ENCODE measurements at places on chromosomes 4 and X.

DNA sequence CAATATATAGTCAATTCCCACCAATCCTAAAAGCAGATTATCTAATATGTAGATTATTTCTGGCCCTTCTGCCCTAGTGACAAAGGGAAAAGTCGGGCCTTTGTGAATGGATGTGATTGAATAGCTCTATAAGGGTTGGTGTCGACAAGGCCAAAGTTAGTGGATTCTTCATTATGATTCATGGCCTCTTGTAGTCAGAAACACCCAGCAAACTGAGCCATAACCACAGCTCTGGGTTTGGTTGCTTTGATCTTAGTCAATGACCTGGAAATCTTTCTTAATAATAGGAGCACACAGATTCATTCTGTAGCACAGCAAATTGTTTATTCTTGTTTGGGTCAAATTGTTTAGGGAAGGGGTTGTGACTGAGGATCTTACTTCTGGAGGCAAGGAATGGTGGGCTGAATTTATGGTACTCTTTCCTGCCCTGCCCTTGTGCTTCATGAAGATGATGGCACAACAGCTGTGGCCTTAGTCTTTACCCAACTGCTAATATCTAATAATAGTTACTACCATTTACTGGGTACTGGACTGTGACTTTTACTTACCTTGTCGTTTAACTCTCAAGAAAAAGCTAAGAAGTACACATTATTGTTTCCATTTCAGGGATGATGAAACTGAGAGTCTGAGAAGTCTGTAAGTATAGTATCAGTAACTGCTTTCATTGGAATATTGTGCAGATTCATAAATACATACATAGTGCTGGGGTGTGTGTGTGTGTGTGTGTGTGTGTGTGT lies 74.0 kb downstream of the AFF2 start:
- DNase-seq, result no peak

- DNase-seq, result no peak
Observed at GRCh38 chr4:77028246-77028645, 47.5 kb downstream of the CCNI start.

DNA sequence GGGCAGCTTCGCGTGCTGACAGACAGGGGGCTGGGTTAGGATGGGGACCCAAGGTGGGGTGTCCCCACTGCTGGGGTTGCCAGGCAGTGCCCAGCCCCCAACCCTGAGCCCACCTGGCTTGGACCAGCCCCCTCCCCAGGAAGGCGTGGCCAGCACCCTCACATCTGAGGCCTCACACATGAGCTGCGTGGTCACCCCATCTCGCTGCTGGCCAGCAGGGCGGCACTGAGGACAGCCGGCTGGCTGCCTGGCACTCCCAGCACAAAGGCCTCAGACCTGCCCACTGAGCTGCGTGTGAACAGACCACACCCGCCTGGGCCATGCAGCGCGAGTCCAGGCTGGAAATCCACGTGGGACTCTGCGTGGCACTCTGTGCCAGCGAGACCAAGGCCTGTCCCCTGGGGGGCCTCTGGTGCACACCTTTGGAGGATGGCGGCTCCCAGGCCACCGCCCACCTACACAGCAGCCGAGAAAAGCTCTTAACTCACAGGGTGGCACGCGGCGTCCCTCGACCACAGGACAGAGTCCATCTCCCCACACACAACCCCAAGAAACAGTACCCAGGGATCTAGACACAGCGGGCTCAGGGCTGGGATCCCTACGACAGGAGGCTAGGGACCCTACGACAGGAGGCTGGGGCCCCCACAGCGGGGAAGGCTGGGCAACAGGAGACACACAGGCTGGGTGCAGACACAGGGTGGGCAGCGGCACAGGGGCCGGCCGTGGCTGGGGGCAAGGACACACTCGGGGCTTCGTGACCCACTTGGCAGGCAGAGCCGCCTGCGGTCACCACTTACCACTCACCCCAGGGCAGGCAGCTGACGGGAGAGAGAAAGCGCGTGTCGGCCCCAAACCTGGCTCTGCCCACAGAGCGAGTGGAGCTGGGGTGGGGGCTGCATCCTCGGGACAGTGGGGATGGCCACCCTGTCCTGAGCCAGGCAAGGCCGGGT lies 9.8 kb downstream of the DGKQ start:
- DNase-seq, result no peak

DNA sequence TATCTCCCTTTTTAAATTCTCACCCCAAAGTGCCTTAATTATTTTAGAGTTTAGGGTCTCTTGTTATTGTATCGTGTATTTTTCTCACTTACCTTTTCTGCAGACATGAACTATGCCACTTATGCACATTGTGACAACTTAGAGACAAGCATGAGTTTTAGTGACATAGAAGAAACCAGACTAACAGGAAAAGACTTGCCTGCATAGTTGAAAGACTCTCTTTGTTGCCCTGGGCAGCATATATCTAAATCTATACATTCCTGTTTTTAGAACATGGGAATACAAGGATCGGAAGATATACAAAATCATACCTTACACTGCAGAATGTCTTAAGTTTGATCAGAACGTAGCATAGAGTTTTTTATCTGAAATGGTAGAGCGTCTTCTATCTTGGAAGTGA lies 45.1 kb upstream of the ANKRD17 start:
- DNase-seq, result no peak

DNA sequence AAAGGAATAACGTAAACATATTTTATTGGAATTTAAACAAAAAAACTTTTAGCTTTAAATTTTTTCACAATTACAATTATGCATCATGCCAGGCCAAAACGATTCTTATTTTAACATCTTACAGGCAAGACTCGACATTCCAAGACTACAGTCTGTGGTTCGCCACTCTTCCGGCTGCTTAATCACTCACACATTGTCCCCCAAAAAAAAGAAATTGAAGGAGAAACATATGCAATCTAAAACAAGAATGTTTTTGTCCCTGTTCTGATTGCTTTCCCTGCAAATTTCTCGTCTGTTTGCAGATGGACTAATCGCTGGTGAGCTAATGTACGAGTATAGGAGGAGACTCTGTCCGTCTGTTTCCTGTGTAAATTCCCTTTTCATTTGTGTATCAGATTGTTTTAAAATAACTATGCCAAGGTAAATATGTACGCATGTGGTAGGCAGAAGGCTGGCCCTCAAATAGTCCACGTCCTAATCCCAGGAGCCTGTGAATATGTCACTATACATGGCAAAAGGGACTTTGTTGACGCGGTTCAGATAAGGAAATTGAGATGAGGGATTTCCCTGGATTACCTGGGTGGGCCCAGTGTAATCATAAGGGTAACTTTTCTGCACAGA lies 37.7 kb upstream of the MTNR1A start:
- DNase-seq, result no peak

DNA sequence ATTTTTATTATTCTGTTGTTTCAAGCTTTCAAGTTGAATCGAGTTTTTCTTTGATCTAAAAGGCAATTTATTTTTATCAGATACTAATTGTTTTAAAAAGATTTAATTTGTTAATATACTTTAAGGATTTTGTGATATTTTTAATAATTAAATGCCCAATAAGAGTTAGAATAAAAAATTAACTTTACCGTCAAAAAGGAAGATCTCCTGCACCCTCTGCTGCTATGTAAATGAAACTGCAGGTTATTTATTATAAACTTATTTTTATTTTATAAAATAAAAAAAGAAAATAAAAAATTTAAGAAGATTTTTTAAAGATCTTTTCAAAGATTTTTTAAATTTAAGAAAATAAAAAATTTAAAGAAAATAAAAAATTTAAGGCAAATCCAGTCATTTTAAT lies 166.1 kb downstream of the CCSER1 start:
- DNase-seq, result no peak

DNA sequence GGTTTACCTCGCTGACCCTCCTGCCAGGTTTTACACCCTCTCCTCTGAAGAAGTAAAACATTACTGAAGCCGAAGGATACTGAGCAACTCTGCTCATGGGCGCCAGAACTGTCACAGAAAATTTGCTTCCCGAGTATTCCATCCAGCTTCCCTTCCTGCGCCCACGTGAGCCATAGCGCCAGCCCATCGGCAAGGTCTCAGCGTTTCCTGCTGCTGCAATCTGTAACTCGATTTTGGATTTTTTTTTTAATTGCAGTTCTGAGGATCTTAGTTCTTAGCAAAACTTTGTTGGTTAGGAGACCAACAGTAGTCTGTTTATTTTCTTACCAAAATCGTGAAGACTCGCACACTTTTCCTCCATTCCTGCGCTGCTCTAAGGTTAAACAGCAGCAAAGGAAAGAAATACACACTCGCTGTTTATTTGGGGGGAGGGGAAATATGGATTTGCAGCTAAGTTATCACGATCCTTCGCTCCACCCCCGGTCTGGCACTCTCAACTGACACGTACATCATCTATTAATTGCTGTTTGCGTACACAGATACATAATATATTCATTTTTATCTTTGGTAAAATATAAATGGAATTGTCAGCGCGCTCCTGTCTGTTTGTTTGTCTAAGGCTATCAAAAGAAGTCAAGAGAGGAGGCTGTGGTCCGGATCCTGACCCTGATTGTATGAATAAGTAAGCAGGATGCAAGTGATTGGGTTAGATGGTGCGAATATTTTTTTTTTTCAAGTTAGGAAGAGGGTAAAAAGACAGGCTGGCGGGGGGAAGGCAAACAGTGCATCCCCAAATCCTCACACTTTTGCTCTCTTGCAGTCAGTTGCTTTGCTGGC lies at the start of gene TLL1:
Gene TLL1 (plus strand): TSS at position 777 of the 837 bp plus-strand sequence. CDS start 668 bp downstream, outside the sequence.
- DNase-seq, result no peak

- no peak for DNase-seq
Observed at GRCh38 chr4:54509057-54509456, 148.7 kb upstream of the KIT start.

DNA sequence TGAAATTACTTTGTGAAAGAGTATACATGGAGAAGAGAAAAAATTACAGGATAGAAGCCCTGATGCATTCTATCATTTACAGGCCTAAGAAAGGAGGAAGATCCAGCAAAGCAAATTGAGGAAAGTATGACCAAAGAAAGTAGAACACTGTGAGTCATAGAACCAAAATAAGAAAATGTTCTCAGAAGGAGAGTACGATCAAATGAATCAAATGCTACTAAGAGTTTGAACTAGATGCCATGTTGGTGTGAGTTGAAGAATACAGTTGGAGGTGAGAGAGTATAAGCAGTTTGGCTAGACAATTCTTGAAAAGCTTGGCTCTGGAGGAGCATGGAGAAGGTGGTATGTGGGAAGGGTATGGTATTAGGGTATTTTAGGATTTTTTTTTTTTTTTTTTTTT lies 161.8 kb downstream of the RPA4 start:
- DNase-seq, result no peak

- DNase-seq, result no peak
Observed at GRCh38 chrX:6026980-6027379, 201.7 kb downstream of the NLGN4X start.

DNA sequence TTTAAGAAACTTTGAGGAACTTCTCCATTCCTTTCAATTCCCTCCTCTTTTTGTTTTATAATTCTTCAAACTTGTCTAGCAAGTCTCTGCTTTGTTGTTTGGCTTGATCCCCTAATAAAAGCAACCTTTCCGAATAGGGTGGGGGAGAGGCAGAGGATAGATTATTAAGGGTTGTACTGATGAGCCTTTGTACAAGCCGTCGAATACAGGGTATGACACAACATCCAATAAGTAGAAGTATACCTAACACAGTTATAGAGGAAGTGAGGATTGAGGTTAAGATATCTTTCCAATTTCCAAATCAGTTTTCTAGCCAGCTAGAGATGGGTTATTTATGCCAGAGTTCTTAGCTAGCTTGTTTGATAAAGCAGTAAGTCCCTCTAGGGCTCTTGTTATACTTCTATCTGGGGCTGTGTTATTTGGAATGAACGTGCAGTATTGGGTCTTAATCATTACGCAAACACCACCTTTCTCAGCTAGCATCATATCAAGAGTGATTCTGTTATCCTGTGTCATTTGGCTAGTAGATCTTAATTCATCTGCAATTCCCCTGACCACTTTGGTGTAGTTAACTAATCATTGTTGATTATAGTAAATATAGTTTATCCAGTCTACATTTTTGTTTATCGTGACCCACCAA lies 18.5 kb downstream of the METAP1 start:
- no peak for DNase-seq

DNA sequence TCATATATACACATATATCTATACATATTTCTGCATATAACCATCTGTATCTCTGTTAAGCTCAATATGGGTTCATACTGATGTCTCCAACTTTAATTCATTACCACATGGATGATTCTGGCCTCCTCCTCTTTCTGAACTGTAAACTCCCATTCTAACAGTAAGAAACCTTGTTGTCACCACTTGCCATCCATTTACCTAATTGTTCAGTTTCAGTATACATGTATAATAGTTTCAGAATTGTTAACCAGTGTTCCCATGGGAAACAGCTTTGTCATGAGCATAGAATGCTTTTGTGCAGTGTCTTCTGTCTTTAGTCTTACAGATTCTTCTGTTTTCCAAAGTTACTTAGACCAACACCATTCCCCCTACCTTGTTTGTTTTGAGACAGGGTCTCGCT lies 35.9 kb downstream of the SLC9A6 start:
- DNase-seq, result no peak

- DNase-seq, result no peak
Observed at GRCh38 chr4:127856813-127857447, 23.8 kb upstream of the PLK4 start.

DNA sequence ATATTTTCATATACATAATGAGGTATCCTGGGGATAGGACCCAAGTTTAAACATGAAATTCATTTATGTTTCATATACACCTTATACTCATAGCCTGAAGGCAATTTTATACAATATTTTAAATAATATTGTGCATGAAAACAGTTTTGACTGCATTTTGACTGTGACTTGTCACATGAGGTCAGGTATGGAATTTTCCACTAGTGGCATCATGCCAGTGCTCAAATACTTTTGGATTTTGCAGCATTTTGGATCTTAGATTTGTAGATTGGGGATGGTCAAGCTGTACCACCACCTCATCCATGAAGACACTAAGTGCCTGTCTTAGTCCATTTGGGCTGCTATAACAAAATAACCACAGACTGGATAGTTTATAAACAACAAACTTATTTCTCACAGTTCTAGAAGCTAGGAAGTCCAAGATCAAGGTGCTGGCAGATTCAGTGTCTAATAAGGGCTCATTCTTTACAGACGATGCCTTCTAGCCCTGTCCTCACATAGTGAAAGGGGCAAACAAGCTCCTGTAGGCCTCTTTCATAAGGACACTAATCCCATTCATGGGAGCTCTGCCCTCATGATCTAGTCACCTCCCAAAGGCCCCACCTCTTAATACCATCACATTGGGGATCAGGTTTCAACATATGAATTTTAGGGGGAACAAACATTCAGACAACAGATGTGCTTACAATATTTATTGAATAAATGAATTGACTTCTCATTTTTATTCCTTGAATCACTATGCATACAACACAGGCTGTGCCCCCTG lies 9.4 kb downstream of the NUDT6 start:
- DNase-seq, result no peak

Measured in activated gamma-delta T cell treated with Interleukin-2 at 50 U/mL for 16 hours (primary cell).